Mesendoderm (in vitro differentiated cells): ENCODE measurements at places on chromosomes 16 and 17.

- no peak for DNase-seq
These were observed 163.7 kb downstream of the MSI2 start for GRCh38 chr17:57419940-57420550.

DNA sequence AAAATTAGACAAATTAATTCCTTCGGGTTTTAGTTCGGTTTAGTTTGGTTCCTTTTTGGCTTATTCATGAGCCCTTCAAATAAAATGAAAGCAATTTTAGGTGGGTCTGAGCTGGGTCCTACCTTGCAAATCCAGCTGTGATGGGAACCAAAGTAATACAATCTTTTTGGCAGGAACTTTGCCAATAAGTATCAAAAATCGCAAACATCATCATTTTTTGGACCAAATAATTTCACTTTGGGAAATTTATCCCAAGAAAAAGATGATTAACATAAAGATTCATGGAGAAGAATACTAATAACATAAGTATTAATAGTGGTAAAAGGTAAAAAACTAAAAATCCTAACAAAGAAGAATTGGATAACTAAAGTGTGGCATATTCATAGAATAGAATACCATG is 67.8 kb upstream of the MYOCD start:
- no peak for DNase-seq

- DNase-seq, result no peak
These were observed 357.3 kb upstream of the XYLT1 start for GRCh38 chr16:17828012-17828411.

GRCh38 chr17:45935710-45936509 is 41.6 kb downstream of the MAPT start:
- no peak for DNase-seq

DNA sequence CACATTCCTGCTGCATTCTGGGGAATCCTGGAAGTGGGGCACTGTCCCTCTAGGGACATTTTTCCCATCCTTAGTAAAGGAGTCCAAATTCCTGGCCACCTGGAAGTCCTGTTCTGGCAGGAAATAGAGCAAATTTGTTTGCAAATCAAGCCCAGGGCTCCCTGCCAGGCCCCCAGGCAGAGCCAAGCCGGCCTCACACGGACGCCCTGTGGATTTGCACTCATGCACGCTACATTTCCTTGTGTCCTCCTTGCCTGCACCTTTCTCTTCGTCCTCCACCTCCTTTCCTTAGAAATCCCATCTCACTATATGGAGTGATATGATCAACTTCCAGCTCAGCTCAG is 7.0 kb upstream of the CALB2 start:
- DNase-seq, result peak; percentile 66

GRCh38 chr17:29445844-29446243 is 55.7 kb downstream of the TAOK1 start:
- no peak for DNase-seq

GRCh38 chr16:79270011-79270410 is 330.5 kb downstream of the MAF start:
- DNase-seq, result no peak

GRCh38 chr17:61756561-61756960 is 106.8 kb downstream of the BRIP1 start:
- no peak for DNase-seq

DNA sequence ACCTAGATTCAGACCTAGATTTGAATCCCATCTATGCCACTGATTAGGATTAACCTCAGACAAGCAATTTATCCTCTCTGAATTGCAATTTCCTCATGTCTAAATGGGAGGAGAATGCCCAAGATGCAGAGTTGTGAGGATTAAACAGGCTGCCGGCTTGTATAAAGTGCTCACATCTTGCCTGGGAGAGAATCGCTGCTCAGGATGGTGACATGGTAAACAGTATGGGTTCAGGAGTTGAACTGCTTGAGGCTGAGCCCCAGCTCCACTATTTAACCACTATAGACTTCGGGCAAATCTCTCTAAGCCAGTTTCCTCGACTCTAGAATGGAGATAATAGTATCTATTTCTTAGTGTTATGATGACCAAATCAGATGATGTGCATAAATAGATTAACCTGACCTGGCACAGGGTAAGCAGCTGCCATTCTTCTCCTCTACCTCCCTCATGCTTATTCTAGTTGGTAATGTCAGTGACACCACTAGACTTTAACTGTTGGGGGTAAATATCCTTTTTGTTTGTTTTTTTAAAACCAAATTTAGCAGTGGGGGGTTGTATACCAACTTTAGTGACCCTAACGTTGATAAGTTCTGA is 732 bp upstream of the RPL27 start:
- no peak for DNase-seq

DNA sequence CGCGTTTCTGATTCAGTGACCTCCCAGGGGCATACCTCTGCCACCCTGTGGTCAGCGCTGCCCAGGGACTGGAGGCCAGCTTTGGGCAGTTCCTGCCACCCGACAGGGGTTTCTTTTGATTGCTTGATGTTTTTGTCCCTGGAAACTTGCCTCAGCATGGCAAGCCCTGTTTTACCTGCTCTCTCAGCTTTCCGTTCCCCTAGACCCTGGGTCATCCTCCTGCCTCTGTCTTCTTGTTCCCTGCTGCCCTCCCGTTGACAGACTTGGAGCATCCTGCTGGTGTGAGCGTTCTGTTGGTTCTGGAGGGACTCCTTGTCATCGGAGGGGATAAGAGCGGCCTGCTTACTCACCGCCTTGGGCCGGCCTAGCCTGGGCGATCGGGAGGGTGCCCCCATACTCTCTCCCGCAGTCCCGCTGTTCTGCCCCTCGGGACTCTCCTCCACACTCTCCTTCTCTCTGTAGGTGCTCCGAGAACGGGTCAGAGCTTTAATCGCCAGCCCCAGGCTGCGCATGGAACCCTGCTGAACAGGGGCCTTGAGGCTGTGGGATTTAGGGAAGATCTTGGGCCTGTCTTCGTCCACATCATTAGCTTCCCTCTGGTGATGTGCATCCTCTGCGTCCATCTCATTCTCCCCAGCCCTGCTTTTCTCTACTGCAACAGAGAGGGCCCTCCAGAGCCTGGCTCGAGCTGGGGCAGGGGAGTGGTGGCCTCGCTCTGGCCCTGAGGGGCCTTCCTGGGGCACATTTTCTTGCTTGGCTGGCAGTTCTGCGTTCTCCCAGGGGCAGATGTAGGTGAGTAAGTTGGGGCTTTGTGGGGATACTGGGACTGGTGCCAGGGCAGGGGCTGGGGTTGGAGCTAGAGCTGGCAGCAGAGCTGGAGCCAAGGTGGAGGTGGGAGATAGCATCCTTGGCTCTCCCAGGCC is 13.7 kb downstream of the GPR179 start:
- no peak for DNase-seq

DNA sequence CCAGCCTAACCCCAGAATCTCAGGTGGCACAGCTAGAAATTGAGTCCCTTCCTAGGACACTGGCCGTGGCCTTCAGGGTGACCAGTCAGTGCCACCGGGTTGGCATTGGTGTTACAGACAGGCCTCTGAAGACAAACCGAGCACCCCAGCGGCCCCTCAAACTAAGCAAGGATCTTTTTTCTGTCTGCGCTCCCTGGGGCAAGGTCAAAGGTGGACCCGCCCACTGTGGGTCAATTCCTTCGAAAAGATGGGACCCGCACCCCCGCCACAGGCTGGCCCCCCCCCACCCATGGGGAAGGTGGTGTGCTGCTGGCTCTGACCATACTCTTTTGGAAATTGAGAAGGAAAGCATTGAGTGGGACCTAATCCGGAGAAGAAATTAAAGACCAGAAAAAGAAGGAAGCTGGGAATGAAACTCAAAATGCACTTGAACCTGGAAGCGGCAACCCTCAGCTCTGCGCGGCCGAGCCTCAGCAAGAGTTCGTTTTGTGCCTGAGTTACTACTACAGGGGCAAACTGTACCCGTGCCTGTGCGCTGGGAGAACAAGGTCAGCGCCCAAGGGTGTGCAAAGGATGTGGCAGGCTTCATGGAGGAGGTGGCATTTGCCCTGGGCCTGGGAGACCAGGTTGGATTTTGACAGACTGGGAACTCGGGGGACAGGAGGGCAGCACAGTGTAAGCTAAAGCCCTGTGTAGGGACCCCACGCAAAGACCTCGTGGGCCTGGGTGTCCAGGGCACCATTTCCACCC is 20.4 kb downstream of the TMC6 start:
- DNase-seq, result no peak

DNA sequence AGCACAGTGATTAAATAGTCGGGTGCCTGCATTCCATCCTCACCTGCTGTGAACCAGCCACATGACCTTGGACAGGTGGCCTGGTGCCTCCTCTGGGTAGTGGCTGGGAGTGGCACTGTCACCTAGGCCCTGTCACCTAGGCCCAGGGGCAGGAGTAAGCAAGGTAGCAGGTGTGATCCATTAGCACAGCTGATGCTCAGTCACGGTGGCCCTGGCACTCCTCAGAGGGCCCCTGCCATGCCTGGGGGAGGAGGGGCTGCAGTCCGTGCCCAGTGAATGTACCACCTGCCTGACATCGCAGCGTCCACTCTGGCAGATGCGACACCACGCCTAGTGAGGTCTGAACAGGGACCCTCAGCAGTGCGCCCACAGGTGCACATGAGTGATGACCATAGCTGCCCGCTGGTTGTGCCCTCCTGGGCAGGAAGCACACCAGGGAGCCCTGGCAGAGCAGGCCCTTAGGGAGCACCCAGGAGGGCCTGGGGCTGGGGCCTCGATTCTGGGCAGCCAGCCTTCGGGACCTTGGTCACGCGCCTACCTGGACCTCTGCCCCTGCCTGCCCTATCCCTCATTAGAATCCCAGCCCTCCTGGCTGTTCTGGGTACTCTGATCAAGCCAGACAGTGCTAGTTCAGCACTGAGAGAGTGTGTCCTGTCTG is 33.1 kb upstream of the CRISPLD2 start:
- no peak for DNase-seq

GRCh38 chr16:69182730-69183416 is 4.1 kb upstream of the SNTB2 start:
- no peak for DNase-seq

- DNase-seq, result no peak
These were observed 218.5 kb downstream of the SEC14L1 start for GRCh38 chr17:77359236-77359635.
